Activated CD4-positive, alpha-beta T cell treated with anti-CD3 and anti-CD28 coated beads, Interleukin-2, amount 50 U/mL, for 4 hours (primary cell): ENCODE measurements at places on chromosomes 6 and 20.

GRCh38 chr6:30709101-30709868 is 7.8 kb downstream of the MDC1 start:
- no peak for DNase-seq

DNA sequence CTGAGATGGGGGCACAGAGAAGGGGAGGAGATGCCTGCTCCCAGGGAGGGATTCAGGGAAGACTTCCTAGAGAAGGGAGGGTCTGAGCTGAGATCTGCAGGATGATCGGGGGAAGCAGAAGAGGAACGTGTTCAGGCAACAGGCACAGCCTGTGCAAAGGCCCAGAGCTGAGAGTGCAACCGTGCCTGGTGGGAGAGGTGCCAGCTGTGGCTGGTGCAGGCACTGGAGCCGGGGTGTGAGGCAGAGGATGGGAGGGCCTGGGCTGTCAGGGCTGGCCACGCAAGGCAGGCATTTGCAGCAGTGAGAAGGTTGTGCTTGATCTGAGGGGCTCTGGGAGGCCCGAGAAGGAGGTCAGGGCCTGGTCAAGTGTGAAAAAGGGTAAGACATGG is 27.7 kb downstream of the PTGIS start:
- DNase-seq, result no peak

GRCh38 chr6:116012471-116012949 is 48.2 kb downstream of the FRK start:
- DNase-seq, result no peak

DNA sequence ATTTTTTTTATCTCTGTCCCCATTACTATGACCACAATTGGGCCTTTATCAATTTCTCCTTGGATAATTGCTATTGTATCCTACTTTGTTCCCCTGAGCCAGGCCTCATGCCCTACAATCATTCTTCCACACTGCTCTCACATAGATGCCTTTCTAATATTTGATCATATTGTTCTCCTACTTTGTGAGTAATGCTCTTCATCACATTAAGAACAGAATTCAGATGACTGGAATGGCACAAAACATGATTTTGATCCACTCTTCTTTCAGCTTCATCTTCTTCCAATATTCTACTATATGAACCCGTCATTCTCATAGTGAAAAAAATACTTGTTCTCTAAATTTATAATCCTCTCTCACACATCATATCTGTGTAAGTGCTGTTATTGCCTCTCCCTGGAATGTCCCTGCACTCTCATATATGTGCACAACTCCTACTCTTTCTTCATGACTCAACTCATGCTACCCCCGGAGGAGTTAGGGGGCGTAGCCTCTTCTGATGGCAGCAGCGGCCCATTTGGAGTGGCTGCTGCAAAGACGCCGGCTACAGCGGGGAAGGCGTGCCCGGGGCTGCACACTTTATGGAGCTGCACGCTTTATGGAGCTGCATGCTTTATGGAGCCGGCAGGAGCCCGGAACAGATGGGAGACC is 25.3 kb upstream of the HACE1 start:
- DNase-seq, result no peak

- DNase-seq, result no peak
Measured at GRCh38 chr6:150899231-150899630, 33.7 kb downstream of the MTHFD1L start.

DNA sequence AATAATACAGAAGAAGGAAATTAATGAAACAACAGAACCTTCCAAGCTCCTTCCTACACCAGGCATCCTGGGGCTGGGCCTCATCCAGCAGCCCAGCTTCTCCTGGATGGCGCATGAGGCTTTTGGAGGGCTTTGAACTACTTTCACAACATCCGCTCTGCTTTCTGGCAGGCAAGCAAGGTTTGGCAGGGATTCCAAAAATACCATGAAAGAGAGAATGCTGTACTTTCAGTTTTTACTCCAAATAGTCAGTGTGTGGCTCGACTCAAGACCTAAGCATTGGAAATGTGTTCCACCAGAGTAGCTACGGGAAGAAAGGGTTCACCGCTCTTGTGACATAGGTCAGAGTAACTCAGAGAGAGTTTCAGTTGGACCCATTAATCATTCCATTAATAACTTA is 125.4 kb downstream of the OPRM1 start:
- DNase-seq, result no peak

DNA sequence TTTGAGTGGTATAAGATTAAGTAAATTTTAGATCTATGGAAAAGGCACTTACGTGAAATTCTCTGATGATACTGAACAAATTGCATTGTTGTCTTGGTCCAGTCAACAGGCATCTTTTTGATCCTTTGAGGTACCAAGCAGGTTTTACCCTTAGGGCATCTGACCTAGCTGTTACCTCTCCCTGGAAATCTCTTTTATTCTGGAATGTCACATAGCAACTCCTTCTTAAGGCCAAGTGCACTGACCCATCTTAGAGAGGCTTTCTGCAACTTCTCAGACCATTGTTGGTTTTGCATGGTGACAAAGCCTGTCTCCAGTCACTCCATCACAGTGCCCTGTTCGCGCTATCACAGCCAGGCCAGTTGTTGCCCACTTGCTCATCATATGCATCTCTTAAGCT is 42.0 kb downstream of the TPD52L1 start:
- no peak for DNase-seq

DNA sequence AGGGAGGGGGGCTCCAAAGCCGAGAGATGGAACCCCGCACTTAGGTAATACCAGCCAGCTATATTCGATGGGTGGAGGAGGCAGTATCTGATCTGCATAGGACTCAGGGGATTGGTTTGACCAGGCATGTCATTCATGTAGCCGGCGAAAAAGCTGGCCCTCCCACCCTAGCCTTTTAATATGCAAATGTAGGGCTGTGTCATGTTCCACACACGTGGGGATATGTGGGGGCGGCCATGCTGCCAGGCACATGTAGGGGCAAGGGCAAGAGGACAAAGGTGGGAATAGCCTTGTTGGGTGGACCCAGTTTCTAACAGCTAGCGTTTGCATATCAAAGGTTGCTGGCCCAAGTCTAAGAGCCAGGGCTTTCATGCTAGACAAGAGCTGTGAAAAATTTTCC is 39.1 kb upstream of the DDR1 start:
- DNase-seq, result no peak

- no peak for DNase-seq
Measured at GRCh38 chr6:35092362-35093117, 48.6 kb downstream of the TCP11 start.

DNA sequence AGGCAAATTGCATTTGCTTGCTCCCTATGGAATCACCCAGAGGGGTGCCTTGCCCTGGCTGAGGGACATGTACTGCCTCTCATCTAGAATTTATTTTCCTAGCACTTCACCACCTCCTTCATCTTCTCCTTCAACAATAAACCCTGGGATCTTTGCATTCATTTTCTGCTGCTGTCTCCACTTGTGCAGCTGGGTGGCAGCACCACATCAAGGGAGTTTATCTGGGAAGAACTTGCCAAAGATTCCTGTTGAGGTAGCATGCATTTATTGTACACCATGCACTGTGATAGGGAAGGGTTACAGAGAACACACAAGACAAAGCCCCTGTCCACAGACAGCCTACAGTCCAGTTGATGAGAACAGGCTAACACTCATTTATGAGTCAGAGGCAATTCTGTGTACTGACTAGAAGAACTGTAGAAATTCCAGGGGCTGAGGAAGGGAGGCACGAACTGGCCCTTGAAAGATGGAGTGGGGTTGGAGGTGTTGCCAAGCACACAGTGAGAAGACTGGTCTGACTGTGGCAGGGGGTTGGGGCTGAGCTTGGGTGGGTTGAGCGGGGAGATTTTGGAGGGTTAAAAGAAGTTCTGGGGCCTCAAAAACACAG is 17.5 kb downstream of the C20orf173 start:
- no peak for DNase-seq

- no peak for DNase-seq
Measured at GRCh38 chr6:144951730-144952437, 666.7 kb downstream of the UTRN start.

- DNase-seq, result no peak
Measured at GRCh38 chr20:32894026-32894483, 35.3 kb downstream of the EFCAB8 start.

- no peak for DNase-seq
Measured at GRCh38 chr6:108476376-108476775, 84.3 kb upstream of the FOXO3 start.

DNA sequence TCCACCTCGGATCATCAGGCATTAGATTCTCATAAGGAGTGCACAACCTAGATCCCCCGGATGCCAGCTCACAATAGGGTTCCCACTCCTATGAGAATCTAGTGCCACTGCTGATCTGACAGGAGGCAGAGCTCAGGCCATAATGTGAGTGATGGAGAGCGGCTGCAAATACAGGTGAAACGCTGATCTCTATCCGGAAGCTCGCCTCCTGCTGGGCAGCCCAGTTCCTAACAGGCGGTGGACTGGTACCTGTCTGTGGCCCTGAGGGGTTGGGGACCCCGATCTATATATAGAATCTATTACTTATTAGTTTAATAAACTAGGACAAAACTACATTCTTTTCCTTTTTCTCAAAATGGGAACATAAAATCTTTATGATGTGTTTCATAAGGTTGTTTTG is 741.9 kb downstream of the RFPL4B start:
- no peak for DNase-seq

DNA sequence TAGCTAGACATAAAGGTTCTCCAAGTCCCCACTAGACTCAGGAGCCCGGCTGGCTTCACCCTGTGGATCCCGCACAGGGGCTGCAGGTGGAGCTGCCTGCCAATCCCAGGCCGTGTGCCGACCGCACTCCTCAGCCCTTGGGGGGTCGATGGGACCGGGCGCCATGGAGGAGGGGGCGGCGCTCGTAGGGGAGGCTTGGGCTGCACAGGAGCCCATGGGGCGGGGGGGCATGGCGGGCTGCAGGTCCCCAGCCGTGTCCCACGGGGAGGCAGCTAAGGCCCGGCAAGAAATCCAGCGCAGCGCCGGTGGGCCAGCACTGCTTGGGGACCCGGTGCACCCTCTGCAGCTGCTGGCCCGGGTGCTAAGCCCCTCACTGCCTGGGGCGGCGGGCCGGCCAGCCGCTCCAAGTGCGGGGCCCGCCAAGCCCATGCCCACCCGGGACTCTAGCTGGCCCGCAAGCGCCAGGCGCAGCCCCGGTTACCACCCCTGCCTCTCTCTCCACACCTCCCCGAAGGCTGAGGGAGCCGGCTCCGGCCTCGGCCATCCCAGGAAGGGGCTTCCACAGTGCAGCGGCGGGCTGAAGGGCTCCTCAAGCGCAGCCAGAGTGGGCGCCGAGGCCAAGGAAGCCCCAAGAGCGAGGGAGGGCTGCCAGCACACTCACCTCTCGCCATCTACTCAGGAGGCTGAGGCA is 26.5 kb upstream of the ID1 start:
- DNase-seq, result no peak

GRCh38 chr20:25125636-25126035 is 43.7 kb upstream of the VSX1 start:
- DNase-seq, result no peak

DNA sequence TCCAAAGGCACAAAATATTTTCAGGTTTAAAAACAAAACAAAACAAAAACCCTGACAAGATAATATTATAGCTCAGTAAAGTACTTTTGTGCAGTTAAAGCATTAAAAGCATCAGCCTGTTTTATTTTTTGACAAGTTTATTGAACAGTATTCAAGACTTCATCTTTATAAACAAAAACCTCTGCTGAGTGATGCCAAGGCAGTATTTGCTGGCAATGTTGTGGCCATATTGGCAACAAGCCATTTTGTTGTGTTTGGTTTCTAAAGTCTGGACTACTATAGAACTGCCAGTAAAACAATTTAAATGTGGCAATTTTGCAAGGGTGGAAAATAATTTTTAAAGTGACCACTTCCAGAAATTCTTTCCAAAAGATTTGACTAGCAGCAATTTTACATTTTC is 15.9 kb downstream of the CPNE1 start:
- no peak for DNase-seq

- DNase-seq, result no peak
Measured at GRCh38 chr20:47350691-47351545, 5.6 kb downstream of the ZMYND8 start.

DNA sequence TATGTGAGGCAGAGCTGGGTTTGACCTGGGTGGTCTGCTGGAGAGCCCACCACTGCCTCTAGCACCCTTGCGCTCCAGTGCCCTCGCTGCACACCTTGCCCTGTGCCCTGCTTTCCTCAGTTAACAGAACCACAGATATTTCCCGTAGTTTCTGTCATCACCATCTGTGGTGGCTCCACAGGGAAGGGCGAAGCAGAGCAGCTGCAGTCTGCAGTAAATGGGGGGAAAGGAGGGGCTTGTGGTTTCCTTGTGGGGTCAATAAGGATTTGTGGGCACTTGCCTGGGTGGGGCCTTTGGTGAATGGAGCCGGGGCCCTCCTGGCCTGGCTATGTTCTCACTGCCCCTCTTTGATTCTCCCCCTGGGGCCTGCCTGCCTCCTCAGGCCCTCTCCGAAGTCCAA is 21.2 kb upstream of the CCDC167 start:
- no peak for DNase-seq

GRCh38 chr20:32110173-32110704 is 725 bp downstream of the TM9SF4 start:
- DNase-seq, result no peak
